Activated naive CD4-positive, alpha-beta T cell treated with anti-CD3 and anti-CD28 coated beads, Interleukin-2, amount 10 ng/mL, durations not matched to agents 7 days and 5 days (primary cell): ENCODE measurements at places on chromosomes 1 and 21.

GRCh38 chr1:154556422-154556821 is 2.0 kb downstream of the UBE2Q1 start:
- no peak for DNase-seq

GRCh38 chr1:8431019-8431418 is 113.1 kb downstream of the SLC45A1 start:
- DNase-seq, result peak; percentile 59

DNA sequence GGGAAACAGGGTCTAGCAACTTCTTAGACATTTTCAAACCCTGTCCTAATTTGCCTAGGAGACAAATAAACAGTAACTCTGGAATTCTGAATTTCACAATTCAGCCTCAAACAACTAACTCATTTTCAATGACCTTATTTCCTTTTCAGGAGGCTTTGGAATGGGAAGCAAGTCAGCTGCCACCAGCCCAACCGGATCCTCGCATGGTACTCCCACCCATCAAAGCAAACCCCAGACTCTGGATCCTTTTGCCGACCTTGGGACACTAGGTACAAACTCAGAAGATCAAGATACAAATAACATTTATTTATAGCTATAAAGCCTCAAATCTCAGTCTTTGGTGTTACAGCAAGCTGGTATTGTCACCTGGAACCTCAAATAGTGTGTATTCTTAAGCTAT is 18.9 kb upstream of the LEPR start:
- DNase-seq, result no peak

DNA sequence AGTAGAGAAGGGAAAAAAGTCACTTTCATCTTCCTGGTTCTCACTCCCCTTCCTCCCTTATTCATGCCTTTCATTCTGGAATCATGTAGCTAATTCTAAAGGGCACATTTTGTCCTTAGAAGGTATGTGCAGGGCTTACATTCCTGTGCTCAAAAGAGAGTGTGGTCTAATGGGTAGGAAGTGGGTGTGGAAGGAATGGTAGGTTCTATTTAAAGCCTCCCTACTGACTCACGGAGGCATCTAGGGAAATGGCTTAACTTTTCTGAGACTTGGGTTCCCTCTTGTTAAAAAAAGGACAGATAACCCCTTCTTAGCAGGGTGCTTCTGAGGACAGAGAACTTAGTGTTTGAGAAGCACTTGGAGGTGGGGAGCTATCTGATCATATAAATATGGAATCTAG is 249.3 kb upstream of the DUSP10 start:
- DNase-seq, result no peak

GRCh38 chr1:173408886-173409285 is 68.2 kb upstream of the PRDX6 start:
- no peak for DNase-seq

DNA sequence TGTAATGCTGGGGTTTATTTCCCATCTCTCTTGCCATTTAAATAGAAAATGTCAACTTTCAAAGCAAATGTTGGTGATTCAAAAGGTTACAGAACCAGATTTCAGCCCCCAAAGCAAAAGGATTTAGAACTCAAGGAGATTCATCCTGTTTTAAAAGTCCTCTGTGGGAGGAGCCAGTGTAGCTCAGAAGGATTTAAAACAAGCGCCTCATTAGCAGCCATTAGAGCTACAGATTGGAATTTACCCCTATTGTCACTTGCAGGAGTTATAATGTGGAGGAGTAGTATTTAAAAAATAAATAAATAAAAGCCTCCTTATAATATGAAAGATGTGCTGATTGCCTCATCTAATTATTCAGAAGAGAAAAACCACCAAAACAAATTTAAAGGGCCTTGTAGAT is 107.8 kb downstream of the LAMC2 start:
- no peak for DNase-seq

DNA sequence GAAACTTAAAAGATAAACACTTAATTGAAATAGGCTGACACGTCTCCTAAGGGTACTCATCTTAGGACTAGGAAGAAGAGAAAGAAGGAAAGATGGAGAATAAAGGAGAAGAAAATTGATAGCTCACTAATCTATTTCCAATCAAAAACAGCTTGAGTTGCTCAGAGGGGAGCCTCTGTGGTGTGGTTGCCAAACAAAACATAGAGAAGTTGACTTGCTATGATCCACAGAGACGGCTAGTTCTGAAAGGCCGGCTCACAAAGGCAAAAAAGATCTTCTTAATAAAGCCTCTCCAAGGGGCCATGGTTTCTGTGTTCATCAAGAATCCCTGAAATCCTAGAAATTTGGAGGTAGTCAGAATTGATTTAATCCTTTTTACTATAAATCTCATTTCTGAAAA is 644.1 kb downstream of the LMO4 start:
- no peak for DNase-seq

- no peak for DNase-seq
These were observed 550.7 kb downstream of the PTPRU start for GRCh38 chr1:29786791-29787732.

DNA sequence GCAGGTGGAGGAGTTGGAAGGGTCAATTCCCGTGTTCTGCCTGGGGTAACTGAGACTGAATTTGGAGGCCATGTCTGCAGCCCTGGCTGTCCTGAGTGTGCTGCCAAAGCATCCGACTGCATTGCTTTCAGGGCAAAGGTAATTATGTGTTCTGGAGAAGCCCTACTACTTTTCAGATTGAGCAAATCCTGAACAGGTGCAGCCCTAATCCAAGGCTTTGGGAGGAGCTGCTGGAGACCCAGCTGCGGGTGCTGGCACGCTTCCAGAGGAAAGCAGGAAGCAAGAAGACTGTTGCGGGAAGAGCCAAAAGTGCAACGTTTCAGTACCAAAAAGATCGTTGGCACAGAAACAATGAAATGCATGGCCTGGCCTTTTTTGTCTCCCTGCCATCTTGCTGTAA is 73.7 kb upstream of the NRIP1 start:
- DNase-seq, result no peak
